ENCODE measurements at places on chromosomes 7 and 10.

- no peak for DNase-seq
These were observed 131.4 kb upstream of the AGR3 start for GRCh38 chr7:17013204-17013603.

DNA sequence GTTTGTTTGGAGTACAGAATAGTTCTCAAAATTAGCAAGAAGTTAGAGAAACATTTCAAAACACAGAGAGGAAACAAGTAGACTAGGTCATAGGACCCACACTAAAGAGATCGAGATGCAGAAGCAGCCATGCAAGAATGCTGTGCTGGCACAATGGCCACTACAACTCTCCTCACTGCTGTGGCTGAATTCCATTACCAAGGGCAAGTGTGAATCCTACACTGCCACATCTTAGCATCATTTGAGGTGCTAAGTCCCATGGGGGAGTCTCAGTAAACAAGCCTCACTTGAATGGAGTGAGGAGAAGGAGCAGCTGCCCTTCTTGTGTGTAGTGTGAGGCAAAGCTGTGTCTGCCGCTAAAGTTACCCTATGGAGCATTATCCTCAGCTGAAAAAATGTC is 56.7 kb downstream of the PCLO start:
- no peak for DNase-seq

- no peak for DNase-seq
These were observed 147.9 kb upstream of the FRMD4A start for GRCh38 chr10:14478604-14479003.

DNA sequence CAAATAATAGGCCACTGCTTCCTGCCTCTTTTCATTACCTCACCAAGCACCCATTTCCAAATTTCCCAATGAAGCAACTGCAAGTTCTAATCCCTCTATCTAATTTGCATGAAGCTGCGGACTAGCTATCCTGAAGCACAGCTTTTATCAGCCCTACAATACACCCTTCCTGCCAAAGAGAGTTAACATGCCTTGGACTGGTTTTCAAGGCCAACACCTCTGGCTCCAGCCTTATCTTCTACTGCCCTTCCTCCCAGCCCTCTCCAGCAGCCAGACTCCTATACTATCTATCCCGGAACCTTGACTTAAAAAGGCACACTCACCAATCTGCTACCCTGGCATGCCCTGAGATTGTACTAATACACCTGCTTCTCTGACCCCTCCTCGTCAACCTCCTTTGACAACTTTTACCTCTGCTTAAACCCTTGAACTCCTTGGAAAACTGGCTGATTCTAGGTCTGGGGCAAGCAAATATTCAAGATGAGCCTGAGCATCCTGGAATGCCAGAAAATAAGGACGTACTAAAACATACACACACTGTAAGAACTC is 73.4 kb downstream of the SGMS1 start:
- no peak for DNase-seq

- DNase-seq = no peak
These were observed 175.9 kb downstream of the ZMYND11 start for GRCh38 chr10:310976-311639.
